ENCODE measurements at places on chromosomes 16 and 17. TPM values are rescaled to one million over a fixed set of nuclear protein-coding genes. Genes with fewer than 3 reads are reported as not detected.

DNA sequence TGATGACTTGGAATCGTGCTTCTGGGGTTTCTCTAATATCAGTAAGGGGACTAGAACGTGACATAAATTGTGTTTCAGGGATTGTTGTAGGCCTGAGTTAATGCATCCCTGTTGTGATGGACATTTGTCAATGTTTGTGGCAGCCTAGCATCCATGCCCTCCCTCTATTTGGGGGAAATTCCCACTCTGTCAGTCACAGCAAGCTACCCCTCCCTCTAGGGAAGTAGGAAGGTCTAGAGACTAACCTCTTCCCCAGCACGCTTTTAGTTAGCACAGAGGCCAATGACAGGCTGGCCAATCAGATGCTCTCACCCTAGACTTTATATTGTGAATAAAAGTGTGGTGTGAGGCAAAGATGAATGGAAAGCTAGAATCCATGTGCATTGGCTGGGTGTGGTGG lies 32.4 kb upstream of the NF1 start:
- H3K27me3 ChIP-seq, result no peaks in the 10 kb centered on the region
- DNase-seq, result no peak
- no peaks in the 10 kb centered on the region for H3K36me3 ChIP-seq
- no peak overlapping the region for H3K4me3 ChIP-seq

DNA sequence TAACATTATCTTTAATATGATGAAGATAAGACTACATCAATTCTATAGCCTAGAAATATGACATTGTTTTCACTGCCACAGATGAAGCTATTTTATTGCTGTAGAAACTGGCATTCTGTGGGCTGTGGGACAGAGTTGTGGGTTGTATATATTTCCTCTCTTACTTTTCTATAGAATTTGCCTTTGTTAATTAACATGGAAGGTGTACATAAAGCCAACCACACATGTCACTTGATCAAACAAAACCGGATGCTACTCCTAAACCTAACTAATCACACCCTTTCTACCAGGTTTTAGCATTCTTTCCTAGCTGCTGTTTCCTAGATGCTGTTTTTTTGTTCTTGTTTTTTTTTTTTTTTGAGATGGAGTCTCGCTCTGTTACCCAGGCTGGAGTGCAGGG lies 81.2 kb upstream of the ATP2A3 start:
- H3K36me3 ChIP-seq, result no peaks in the 10 kb centered on the region
- H3K27ac ChIP-seq, result no peak overlapping the region
- no peak overlapping the region for H3K4me3 ChIP-seq
- no peak for DNase-seq

DNA sequence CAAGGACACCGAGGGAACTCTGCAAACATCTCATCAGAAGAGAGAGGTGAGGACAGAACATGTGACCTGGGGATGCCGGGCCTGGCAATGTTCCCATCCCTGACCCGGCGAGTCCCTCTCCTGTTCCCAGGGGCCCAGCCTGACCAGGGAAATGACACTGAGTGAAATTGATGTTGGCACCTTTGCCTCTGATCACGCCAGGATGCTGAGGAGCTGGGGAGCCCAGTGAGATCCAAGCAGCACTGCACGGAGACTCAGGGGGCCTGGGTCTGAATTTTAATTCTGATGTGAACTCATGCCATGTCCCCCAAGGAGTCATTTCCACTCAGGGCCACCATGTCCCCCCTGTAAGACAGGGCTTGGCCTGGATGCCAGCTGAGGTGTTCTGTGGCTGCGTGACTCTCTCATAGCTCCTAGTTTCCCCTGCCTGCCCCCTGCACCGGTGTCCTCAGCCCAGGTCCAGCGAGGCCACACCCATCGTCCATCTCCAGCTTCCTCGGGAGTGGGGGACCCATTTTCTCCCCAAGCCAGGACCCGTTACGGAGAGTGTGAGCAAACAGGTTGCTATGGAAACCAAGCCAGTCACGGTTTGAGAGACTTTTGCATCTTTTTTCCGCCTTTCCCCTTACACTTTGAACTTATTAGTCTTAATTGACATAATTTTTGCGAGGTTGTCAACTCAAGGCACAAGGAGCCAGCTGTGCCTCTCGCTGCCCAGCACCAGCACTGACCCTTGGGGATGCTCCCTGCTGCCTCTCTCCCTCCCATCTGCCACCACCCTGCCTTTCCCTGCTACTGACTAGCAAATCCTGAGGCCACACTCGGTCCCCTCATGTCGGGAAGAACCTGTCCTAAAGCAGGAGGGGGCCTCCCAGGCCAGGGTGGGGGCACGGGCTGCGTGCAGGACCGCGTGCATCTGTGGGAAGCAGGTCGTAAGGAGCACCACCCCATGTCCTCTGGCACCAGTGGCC lies 150.0 kb downstream of the SDK2 start:
- H3K27me3 ChIP-seq, result no peaks in the 10 kb centered on the region
- H3K4me3 ChIP-seq, result no peak overlapping the region
- H3K27ac ChIP-seq, result no peak overlapping the region
- DNase-seq, result no peak
- H3K36me3 ChIP-seq, result no peaks in the 10 kb centered on the region
- H3K4me1 ChIP-seq, result no peaks in the 10 kb centered on the region

DNA sequence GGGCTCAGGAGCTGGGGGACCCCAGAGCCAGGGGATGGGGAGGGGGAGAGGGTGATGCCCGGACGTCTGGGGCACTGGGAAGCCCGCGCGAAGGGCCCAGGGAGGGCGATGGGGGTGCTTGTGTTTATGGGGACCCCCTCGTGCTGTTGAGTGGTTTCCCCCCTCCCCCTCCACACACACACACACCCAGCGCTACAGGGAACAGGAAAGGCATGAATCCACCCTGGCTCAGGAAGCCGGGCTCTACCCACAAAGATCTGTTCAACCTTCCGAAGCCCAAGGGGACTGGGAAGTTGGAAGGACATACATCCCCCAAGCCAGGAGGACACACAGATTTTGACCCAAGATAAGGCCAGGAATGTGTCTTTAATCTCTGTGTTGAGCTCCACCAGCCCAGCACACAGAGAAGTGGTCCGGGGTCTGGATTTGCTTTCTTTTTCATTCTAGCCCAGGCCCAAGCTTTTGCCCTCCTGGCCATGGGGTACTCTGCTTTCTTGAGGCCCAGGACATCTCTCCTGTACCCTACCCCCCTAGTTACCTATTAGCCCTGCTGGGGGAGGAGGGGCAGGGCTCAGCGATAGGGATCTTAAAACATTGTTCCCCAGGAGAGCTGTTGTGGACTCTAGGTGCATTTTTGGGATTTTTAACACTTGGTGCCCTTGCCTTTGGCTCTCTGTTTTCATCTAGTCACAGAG lies 1.2 kb downstream of the UBALD2 start:
- DNase-seq, result no peak
- H3K36me3 ChIP-seq, result no peaks in the 10 kb centered on the region
- no peaks in the 10 kb centered on the region for H3K27me3 ChIP-seq
- H3K4me3 ChIP-seq, result peak overlapping the region; percentile 80
- H3K4me1 ChIP-seq, result peaks cover 67% of the 10 kb centered on the region
- H3K27ac ChIP-seq, result peak overlapping the region; percentile 95

GRCh38 chr17:55806745-55807495 lies 56.1 kb downstream of the PCTP start:
- DNase-seq, result no peak
- H3K4me3 ChIP-seq, result no peak overlapping the region

DNA sequence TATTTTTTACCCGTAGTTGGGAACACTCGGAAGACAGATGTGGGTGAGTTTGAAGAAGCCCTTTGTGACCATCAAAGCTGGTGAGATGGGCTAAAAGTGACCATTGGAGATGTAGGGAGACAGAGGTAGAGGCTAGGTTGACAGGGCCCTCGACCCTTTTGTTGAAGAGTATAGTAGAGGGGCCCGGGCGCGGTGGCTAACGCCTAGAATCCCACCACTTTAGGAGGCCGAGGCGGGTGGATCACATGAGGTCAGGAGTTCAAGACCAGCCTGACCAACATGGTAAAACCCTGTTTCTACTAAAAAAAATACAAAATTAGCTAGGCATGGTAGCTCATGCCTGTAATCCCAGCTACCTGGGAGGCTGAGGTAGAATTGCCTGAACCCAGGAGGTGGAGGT lies 16.2 kb upstream of the NFATC3 start:
- peaks cover 79% of the 10 kb centered on the region for H3K4me1 ChIP-seq
- H3K27ac ChIP-seq, result peak overlapping the region; percentile 80
- DNase-seq, result no peak
- H3K4me3 ChIP-seq, result no peak overlapping the region
- no peaks in the 10 kb centered on the region for H3K36me3 ChIP-seq
- H3K27me3 ChIP-seq, result no peaks in the 10 kb centered on the region

DNA sequence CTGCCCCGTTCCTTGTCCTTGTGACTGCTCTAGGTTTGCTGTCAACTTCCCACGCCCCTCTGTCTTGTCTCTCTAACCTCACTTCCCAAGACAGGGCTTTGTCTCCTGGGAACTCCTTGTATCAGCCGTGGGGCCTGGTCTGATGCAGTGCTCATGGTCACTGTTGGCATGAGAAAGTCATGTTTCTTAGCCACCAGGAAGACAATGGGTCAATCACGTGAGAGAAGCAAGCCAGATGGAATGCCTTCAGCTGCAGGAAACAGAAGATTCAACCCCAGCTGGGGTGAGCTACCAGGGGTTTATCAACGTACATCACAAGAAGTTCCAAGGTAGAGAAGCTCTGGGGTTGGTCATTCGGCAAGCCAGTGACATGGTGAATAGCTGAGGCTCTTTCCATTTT lies 116.6 kb downstream of the IRF8 start:
- no peak for DNase-seq
- no peak overlapping the region for H3K4me3 ChIP-seq
- H3K36me3 ChIP-seq, result no peaks in the 10 kb centered on the region
- no peaks in the 10 kb centered on the region for H3K4me1 ChIP-seq
- no peaks in the 10 kb centered on the region for H3K27me3 ChIP-seq

DNA sequence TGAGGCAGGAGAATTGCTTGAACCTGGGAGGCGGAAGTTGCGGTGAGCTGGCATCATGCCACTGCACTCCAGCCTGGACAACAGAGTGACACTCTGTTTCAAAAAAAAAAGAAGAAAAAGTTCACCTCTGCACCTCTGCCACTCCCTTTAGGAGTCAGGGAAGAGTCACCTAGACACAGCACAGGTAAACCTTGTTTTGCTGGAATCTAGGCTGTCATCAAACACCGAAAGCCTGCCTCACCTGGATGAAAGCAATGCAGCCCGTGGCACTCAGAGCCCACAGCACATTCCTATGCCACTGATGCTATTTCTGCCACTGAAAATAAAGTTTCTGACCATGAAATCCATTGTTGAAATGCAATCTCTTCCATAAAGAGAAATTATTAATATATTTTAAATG lies 22.2 kb downstream of the CFAP52 start:
- no peaks in the 10 kb centered on the region for H3K4me1 ChIP-seq
- no peak for DNase-seq
- no peaks in the 10 kb centered on the region for H3K27me3 ChIP-seq
- H3K36me3 ChIP-seq, result no peaks in the 10 kb centered on the region

- DNase-seq, result no peak
- H3K4me3 ChIP-seq, result no peak overlapping the region
- no peak overlapping the region for H3K27ac ChIP-seq
- peaks cover 72% of the 10 kb centered on the region for H3K4me1 ChIP-seq
- no peaks in the 10 kb centered on the region for H3K27me3 ChIP-seq
Observed at GRCh38 chr16:11138022-11138768, 117.8 kb downstream of the SOCS1 start.

- no peak for DNase-seq
- H3K36me3 ChIP-seq, result no peaks in the 10 kb centered on the region
- H3K4me1 ChIP-seq, result no peaks in the 10 kb centered on the region
- H3K27ac ChIP-seq, result no peak overlapping the region
Observed at GRCh38 chr16:62068747-62069146, 32.5 kb upstream of the CDH8 start.

- DNase-seq, result no peak
- no peaks in the 10 kb centered on the region for H3K27me3 ChIP-seq
- no peak overlapping the region for H3K4me3 ChIP-seq
- peak overlapping the region; percentile 79 for H3K27ac ChIP-seq
- no peaks in the 10 kb centered on the region for H3K36me3 ChIP-seq
Observed at GRCh38 chr17:57881783-57882351, 32.0 kb upstream of the MRPS23 start.

DNA sequence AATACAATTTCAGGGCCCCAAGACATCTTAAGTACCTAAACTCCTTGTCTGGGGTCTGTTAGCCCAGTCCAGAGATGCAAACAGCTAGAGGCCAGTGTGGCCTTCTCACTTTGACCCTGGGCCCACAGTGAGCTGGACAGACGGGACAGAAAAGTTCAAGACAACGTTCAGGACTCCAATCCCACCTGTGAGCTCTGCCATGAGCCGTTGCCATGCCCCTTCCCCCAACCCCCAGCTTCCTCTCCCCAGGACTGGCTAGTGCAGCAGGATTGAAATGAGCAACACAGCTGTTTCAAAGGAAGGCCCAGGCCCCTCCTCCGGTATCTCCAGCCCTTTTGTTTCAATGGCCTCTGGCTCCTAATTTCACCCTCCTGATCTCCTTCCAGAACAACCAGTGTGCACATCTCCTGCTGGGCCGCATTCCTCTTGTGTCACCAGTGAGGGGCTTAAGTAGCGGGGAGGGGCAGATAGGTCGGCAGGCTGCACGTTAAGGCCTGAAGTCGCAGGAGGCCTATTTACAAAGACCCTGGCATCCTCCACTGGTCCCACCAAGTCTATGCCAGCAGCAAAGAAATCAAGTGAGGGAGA lies 11.3 kb downstream of the AXIN2 start:
- H3K4me3 ChIP-seq, result no peak overlapping the region
- DNase-seq, result no peak
- H3K4me1 ChIP-seq, result peaks cover 30% of the 10 kb centered on the region
- peaks cover 8% of the 10 kb centered on the region for H3K36me3 ChIP-seq
- no peak overlapping the region for H3K27ac ChIP-seq

DNA sequence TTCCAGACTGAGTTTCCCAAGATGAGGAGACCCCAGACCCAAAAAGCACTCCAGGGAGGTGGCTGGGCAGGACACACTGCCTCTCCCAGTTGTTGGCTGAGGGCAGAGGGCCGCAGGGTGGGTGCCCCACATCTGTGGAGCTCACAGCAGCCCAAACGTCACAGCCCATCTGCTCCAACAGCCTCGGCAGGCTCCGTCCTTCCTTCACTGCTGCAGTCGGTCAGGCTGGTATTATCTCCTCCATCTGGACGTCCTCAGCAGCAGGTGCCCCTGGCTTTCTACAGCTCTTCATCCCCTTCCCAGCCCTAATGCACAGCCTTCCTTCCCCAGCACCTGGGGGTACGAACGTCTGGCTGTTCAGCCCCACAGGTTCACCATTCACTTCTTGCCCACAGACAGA lies 55.2 kb downstream of the PRMT7 start:
- H3K4me3 ChIP-seq, result no peak overlapping the region
- H3K4me1 ChIP-seq, result peaks cover 7% of the 10 kb centered on the region
- peaks cover 3% of the 10 kb centered on the region for H3K27me3 ChIP-seq
- H3K27ac ChIP-seq, result no peak overlapping the region
- H3K36me3 ChIP-seq, result no peaks in the 10 kb centered on the region
- no peak for DNase-seq

Gene DHX58
- 4.4 TPM for total RNA-seq

Gene FBXW10B
- 1.4 TPM for total RNA-seq

Gene ACSM2B
- not detected for total RNA-seq

Gene CXCL16
- 2.1 TPM for total RNA-seq

Gene LDAF1
- 19.4 TPM for total RNA-seq

Gene RHBDL3
- total RNA-seq, result not detected

Gene RAB11FIP4
- 0.09 TPM for total RNA-seq

Gene HSD17B1
- 0.33 TPM for total RNA-seq
